ENCODE measurements at places on chromosomes 6 and 20.
A peak's percentile ranks its signal among the peaks of the same experiment; 100 is the strongest.

- DNase-seq: no peak
Measured at GRCh38 chr20:43749734-43750294, 23.0 kb upstream of the GTSF1L start.

DNA sequence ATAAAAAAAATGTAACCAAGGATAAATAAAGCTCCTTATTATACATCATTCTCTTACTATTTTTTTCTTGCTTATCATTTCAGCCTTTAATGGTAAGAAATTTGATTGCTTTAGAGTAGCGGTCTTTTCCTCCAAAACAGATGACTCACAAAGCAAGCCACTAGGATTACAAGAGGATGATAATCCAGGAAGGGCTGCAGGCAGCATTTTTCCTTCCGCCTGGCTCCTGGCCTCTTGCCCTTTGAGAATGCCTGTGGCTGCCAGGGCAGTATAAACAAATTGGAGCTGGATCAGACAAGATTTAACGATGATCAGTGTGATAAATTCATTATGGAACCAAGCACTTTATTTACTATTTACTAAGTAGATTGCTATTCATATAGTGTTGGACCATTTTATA lies 9.7 kb upstream of the FBXL4 start:
- no peak for DNase-seq

- no peak for DNase-seq
Measured at GRCh38 chr6:144007478-144008119, 460 bp downstream of the PLAGL1 start.

DNA sequence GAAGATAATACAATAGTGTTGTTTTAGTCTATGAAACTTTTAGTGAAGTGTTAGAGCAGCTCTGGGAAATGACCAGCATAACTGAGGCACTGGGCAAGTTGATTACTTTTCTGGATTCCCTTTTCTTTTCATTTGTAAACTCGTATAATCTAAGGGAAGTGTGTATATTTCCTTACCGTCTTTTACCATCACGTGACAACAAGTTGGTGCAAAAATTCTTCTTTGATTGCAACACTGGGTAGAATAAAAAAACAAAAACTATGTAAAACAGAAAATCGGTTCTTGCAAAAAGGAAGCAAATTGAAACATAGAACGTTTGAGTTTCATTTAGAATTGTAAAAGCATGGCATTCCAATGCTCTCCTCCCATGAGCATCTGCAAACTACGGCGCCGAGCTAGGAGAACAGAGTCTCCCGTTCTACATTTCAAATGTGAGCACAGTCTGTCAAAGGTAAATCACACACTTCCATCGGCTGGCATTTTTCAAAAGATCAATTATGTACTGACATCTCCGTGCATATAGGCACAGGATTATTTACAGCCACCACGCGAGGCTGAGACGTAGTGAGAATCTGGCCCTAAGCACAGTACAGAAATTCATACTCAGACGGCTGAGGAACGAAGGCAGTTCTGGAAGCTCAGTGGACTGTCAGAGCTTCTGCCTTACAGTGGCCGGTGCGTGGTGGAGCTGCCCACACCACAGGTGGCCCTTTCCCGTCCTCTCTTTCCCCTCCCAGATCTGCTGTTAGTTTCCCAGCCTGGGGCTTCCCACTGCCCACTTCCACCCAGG lies 314.0 kb downstream of the BMP7 start:
- no peak for DNase-seq

DNA sequence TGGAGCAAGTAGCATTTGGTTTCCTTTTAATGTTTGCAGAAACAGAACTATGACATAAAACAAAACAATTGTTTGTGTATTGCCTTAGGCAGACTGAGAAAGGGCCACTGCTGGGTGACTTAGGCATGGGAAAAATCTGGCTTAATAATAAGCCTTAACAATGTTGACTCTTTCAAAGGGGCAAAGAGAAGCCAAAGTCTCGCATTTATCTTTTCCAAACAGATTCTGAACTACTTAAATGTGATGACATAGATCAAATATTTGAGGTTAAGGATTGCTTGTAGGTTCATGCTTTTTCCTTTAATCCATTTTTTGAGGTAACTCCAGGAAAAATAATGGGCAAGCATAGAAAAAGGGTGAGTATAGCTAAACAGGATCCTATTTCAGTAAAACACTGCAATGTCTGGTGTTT lies 39.6 kb downstream of the ADAT2 start:
- no peak for DNase-seq

- DNase-seq: no peak
Measured at GRCh38 chr6:38697846-38698245, 5.1 kb downstream of the GLO1 start.

GRCh38 chr6:35972471-35973367 lies 51.7 kb downstream of the SLC26A8 start:
- DNase-seq: peak; percentile 77

DNA sequence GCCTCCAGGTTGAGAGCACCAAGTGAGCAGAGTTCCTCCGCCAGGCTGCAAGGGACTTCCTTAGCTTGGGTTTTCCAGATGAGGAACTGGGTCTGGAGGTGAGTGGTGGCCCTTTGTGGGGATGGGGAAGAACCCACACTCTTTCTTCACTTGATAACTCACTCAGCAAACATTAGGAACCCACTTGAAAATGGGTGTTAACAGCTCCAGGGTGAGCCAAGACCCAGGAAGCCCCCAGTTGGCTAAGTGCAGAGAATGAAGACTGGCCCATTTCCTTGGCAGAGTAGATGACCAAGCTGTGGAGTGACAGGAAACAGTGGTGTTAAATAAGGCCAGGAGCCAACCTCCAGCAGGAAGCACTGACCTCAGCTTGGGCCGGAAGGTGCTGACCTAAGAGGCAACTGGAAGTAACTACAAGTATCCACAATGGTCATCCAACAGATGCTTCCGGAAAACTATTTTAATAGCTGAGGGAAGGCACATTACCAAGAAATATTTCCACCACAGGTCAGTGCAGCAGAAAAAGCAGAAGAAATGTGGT lies 22.7 kb downstream of the MRPL14 start:
- DNase-seq: no peak

GRCh38 chr6:4059115-4059777 lies 19.7 kb downstream of the FAM217A start:
- no peak for DNase-seq

DNA sequence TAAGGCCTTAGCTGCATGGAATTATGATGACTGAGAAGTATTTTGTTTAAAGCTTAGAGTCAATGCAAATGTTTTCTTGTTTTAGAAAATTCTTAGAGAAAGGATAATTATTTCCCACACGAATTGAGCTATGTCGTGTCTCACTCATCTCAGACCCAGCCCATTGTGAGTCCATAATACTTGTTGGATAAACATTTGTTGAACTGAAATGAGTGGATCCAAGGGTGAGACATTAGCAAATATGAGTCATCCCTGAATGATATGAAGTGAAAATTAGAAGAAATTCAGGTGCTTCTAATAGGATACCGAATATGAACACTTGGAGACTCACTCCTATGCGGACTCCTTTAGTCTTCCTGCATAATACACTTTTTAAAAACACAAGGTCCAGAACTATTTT lies 41.6 kb upstream of the ARMC2 start:
- no peak for DNase-seq

DNA sequence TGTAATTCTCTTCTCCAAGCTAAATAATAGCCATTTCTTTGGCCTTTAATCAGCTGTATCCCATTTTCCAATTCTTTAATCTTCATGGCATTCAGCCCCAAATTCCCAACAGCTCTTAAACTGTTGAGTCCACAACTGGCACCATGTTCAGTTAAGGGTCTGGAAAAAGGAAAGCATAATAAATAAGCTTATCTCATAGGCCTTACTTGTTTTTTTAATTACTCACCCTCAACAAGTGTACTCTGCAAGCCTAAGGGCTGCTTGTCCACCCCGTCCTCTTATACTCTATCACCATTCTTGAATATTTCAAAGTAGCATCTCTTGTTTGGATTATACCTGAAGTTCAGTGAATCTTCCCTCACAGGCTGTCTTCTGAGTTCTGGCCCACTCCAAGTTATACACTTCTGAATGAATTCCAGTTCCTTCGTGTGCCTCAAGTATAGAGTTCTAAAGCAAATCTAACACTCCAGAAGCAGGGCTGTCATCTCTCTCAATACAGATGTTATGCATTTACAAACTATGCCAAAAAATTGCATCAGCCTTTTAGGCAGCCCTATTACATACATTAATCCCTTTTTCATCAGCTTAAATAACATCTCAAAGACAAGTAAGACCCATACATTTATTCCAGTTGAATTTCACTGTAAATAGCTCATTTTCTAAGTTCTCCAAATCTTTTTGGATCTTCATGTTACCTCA lies 98.7 kb downstream of the COL21A1 start:
- no peak for DNase-seq

GRCh38 chr6:134258849-134259306 lies 59.0 kb downstream of the SGK1 start:
- DNase-seq: no peak

DNA sequence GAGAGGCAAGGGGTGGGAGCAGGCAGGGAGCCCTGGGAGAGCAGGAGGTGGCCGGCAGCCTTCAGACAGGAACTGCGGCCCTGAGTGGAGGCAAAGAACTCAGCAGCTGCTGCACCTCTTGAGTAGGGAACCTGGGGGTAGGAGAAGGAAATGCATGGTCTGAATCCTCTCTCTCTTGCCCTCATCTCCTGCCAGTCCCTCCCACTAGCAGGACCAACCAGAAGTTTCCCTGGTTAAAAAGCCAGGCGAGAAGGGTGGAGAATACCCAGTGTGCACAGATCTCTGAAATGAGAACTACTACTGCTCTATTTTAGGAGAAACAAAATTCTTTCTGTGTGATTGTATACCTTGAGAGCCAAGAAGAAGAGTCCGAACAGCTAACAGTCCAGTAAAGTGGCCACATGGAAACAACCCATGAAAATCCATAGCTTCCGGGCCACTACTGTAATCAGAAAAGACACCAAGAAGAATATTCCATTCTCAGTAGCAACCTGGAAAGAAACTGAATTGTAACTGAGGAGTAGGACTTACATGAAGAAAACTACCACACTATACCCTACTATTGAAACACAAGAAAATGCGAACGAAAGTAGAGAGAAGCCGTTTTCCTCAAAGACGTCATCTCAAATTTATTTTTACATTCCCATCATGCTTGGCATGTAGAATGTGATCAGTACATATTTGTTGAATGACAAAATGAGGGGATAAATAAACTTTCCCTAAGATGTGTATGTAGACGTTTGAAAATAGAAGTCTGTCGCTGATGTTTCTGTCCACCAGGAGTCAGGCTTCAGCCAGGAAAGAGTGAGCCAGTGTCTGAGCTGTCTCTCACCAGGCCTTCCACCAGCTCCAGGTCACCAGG lies 25.6 kb downstream of the WRNIP1 start:
- DNase-seq: no peak

DNA sequence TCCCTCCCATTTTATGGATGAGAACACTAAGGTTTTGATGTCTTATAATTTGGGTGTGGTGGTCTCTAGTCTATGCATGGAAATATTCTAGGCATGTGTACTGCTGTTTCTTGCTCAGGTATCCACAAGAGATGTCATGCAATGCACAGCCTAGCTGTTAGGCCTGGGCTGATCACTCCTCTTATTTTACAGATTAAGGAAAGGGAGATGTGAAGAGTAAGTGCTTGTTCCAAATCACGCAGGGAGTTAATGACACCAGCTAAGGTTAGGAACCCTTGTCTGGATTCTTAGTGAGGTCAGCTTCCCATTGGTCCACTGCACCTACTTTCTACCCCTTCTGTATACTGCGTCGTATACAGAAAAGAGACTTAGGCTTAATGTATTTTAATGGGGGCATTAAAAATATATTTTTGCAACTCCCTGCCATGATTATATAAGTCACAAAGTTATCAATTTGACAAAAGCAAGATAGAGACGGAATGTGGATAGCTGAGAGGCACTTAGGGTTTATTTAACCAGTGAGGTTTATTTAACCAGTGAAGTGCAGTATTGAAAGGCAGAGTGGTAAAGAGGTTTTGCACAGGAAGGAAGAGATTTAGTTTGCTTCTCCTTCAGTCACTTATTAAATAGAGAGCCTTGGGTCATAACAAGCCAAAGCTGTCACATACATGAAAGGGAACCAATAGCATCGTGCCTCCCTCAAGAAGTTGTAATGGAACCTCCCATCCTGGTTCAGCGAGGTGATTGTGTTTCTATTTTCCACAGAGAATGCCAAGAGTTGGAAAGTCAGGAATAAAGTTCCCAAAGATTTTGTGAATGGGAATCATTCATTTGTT lies 95.0 kb upstream of the FAM184A start:
- no peak for DNase-seq

- DNase-seq: no peak
Measured at GRCh38 chr20:44526129-44526528, 4.3 kb upstream of the SERINC3 start.

GRCh38 chr6:127954082-127954481 lies 53.2 kb upstream of the THEMIS start:
- no peak for DNase-seq

DNA sequence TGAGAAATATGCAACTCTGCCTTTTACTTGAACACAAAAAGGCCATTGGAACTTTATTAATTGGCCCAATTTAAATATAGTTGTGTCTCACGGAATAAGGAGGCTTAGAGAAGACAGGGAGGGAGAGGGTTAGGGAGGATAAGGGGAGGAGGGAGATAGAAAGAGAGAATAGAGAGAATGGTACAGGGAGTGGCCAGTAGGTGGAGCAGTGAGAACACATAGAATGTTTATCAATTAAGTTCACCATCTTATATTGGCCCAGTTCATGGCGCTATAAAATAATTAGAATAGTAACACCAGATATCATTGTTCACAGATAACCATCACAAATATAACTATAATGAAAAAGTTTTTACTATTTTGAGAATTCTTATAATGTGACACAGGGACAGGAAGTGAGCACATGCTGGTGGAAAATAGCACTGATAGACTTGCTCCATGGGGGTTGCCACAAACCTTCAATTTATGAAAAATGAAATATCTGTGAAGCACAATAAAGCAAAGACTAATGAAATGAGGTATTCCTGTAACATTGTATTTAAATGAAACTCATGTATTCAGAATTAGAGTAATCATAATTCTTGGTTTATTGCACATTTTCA lies 374.1 kb upstream of the MANEA start:
- DNase-seq: no peak

DNA sequence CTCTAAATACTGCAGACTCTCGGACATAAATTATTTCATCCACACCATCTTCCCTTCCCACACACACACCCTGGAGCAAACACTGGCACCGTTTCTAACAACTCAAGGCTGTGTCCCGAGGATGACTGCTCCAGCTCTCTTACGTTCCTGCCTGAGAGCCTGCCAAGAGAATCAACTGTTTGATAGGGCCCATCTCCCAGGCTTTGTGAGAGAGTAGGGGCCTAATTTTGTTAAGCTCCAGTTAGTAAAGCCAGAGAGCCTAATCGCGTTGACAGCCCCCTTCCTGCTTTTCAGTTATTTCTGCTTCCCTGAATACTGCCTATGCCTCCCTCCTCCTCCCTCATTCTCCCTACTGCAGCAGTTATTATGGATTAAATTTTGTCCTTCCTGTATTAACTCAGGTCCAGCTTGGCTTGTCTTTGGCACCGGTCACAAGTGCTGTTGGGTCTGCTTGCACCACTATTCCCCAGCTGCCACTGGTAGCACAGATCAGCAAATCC lies 118.1 kb upstream of the TMEM181 start:
- DNase-seq: no peak

DNA sequence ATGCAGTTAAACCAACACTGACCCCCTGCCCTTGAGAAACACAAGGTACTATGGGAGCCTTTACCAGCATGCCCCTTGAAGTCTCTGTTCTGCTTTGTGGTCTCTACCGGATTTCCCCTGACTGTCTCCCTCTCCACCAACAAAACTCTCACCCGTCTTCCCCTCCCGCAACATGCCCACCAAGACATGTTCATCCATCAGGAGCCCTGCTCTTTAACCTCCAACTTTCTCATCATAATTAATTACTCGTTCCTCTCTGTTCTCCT lies 1.1 kb downstream of the ZNF165 start:
- no peak for DNase-seq
